ENCODE measurements at places on chromosomes 11 and 22.

DNA sequence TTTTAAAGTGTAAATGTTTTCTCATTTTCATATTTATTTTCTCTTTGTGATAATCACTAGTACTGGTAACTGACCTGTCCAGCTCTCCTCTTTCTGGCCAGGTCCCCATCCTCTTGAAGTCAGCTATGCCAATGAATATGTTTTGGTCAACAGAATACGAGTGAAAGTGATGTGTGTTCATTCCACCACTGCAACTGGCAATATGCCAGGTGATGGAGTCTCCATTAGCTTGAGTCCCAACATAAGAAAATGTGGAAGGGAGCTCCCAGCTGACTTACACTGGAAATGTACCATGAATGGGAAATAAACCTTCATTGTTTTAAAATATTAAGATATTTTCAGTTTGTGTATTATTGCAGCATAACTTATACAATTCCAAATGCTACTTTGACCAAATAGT, 75.8 kb downstream of the CCDC34 start:
- DNase-seq = no peak

DNA sequence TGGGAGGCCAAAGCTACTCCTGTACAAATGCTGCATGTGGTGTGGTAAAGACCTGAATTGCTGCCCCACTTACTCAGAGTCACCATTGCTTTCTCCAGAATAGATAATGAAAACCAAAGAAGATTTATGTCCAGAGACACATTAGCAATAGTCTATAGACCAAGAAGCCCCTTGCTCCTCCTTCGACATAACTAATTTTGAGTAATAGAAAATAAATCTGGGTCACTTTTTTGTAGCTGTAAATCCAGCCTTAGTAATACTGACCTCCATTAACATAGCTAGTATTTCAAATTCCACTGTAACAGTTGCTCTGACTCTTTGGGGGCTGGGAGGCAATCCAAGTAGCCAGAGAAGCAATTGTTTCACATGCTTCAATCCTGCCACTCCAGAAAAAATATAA, 145.9 kb downstream of the MAML2 start:
- no peak for DNase-seq

- DNase-seq = no peak
Measured at GRCh38 chr22:49042066-49042465, 785.6 kb downstream of the BRD1 start.

- DNase-seq = no peak
Measured at GRCh38 chr11:17401841-17402240, 13.4 kb upstream of the KCNJ11 start.

DNA sequence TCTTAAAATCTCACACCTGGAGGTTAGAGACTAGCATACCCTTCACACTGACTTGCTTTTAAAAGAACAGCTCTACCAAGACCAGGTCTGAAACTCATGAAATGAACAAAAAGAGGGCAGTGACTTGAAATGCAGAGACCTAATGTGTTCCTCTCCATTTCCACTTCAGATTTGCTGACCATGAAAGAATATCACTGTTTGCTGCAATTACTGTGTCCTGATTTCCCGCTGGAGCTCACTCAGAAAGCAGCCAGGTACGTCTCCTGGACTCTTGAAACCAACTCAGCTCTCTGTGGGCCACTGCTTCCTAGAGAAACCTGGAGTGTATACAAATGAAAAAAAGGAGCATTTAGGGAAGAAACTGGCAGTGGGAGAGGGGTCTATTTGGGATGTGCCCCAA, 39.2 kb downstream of the ARFGAP2 start:
- no peak for DNase-seq

DNA sequence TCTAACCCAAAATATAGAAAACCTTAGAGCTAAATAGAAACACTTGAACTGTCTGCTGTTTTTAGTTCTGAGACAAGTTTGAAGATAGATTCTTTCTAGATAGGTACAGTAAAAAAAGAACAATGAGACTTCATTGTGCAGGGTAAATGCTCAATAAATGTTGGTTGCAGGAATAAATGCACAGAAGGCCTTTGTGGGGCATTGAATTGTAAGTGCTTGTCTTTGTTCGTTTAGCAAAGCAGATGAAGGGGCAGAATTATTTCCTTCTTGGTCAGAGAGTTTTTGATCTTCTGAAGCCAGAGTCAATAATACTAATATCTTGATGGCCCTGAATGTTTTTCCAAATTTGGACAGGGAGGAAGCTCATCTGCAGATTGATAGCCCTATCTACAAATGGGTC, 340.4 kb downstream of the OPCML start:
- DNase-seq = no peak

DNA sequence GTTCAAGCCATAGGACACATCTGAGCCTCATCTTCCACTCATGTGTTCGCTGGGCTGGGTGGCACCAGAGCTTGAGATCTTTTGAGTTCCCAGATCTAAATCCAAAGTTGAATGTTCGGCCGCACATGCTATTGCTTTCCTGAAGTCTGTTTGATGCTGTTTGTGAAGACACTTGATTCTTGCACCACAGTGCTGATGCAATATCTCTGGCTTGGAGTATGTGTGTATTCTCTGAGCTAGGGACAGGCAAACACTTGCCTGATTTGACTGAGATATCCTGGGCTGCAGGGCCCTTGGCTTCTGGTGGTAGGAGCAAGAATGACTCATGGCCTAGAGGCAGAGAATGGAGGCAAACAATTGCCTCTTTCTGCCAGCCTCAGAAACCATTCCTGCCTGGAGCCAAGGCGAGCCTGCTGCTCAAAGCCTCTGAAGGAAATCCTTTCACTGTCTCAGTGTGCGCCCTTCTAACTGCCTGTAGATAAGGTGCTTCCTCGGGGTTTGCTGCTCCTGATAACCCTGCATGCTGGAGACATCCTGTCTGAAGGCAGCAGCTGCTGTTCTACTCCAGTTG, 73.0 kb downstream of the CYB5R2 start:
- no peak for DNase-seq

GRCh38 chr22:17214416-17215043, 4.7 kb downstream of the ADA2 start:
- no peak for DNase-seq

DNA sequence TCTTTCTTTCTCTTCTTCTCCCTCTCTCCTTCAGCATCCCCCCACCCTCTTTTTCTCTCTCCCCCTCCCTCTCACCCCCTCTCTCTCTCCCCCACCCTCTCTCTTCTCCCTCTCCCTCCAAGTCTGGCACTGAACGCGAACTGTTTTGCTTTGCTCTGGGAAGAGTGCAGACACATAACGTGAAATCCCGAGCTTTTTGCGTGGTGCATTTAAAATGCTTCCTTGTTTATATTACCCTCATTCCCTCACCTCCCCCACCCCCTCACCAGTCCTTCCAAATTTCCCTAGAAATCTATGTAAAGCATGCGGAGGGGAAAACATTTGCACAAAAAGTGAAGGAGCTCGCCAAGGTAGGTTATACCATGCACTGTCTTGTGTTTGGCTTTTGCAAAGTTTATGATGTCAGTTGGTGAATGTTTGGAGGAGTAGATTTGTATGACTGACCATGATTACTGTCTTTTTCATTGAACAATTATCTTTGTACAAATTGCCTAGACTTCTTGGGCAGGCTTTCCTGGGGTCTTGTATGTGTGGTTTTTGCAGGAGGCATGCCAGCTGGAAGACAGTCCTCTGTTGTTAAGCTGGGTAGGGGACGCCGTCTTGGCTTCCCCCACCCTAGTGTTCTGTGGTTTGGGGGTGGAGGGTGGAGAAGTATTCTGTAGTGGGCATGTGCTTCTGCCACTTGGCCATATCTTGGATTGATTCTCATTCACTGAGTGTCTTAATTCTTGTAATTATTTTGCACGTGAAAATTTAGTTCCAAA, 123.7 kb upstream of the HSD17B12 start:
- no peak for DNase-seq

GRCh38 chr11:103370076-103370475, 260.9 kb downstream of the DYNC2H1 start:
- no peak for DNase-seq

DNA sequence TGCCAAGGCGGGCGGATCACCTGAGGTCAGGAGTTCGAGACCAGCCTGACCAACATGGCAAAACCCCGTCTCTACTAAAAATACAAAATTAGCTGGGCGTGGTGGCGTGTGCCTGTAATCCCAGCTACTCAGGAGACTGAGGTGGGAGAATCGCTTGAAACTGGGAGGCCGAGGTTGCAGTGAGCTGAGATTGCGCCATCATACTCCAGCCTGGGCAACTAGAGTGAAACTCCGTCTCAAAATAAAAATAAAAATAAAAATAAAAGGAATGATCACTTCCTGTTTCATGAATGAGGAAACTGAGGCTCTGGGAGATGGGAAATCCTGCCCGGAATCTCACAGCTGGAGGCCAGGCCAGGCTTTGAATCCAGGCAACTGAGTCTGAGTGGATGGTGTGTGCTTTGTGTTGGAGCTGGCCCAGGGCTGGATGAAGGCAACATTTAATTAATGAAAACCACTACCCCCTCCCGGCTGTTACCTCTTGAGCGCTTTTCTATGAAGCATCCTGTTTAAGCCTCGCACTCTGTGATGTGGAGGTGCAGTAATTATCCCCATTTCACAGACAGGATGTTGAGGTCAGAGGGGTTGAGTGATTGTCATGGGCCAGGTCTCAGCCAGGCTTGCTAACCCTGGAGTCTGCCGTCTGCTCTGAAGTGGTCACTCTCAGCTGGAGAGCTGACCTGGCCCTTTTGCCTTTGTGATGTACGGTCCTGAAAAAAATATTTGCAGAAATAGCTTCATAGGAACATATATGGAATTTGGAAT, 27.8 kb downstream of the LRP5 start:
- peak; percentile 11 for DNase-seq

GRCh38 chr22:41092023-41092817, at the start of gene EP300:
TSS of gene EP300 (plus strand) at chr22:41092592. CDS start at chr22:41093005, 413 bp downstream.
- DNase-seq = peak; percentile 81

DNA sequence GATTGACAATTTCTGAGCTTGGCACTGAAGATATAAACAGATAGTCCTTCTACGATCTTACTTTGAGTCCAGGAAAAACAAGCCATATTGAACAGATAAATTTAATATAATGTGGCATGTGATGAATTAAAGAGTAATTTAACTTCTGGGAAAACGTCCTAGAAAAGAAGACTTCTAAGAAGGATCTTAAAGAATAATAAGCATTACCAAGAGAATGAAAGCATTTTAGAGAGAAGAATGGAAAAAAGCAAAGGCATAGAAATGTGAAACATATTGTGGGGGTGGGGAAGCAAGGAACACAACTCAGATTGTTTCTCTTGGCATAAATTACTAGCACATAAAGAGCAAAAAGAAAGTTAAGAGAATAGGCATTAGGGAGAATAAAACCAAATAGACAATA, 5.4 kb downstream of the DDIAS start:
- no peak for DNase-seq

GRCh38 chr22:35643991-35644390, 4.3 kb upstream of the APOL6 start:
- no peak for DNase-seq

GRCh38 chr11:120272303-120272702, 32.4 kb downstream of the POU2F3 start:
- DNase-seq = no peak

DNA sequence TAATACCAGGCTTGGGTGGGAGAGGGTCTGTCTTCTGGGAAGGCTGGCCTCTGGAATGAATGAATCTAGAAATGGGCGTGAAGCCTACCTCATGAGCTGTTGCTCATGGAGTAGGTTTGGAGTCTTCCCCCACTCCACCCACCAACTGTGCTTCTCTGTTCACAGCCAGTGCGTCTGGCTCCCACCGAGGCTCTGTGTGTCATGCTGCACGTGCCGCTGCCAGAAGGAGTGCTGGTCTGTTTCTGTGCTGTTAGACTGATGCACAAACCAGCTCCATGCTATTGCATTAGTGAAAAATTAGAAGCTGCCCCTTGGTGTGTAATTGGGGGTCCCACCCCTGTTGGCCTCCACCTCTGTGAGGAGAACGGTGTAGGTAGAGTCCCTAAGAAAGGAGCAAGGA, 132.3 kb upstream of the PARVA start:
- no peak for DNase-seq

- DNase-seq = no peak
Measured at GRCh38 chr11:94518300-94518699, 6.0 kb downstream of the C11orf97 start.

DNA sequence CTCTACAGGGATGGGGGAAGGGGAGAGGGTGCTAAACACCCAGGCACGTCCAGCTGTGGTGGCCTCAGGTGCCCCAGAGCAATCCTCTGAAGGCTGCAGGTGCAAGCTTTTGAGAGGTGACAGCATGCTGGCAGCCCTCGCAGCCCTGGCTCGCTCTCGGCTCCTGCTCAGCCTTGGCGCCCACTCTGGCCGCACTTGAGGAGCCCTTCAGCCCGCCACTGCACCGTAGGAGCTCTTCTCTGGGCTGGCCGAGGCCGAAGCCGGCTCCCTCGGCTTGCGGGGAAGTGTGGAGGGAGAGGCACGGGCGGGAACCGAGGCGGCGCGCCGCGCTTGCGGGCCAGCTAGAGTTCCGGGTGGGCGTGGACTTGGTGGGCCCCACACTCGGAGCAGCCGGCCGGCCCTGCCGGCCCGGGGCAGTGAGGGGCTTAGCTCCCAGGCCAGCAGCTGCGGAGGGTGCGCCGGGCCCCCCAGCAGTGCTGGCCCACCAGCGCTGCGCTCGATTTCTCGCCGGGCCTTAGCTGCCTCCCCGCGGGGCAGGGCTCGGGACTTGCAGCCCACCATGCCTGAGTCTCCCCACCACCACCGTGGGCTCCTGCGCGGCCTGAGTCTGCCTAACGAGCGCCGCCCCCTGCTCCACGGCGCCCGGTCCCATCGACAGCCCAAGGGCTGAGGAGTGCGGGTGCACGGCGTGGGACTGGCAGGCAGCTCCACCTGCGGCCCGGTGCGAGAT, 112.1 kb downstream of the TRIM29 start:
- DNase-seq = no peak

DNA sequence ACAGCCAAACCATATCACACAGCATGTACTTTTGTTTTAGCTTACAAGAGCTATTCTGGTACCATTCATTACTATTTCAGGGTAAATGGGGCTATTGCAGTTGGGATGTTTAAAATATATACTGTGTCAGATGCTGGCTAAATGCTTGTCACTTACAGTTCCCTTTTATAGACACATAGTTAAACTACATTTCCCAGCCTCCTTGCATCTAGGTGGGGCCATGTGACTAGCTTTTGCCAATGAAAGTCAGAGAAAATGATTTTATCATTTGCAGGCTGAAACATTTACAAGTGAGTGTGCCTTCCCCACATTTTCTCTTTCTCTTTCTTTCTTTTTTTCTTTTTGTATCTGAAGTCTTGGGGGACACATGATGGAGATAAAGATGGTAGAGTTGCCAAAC, 7.8 kb upstream of the IFTAP start:
- DNase-seq = no peak

- no peak for DNase-seq
Measured at GRCh38 chr11:464316-464715, 14.2 kb downstream of the PTDSS2 start.

DNA sequence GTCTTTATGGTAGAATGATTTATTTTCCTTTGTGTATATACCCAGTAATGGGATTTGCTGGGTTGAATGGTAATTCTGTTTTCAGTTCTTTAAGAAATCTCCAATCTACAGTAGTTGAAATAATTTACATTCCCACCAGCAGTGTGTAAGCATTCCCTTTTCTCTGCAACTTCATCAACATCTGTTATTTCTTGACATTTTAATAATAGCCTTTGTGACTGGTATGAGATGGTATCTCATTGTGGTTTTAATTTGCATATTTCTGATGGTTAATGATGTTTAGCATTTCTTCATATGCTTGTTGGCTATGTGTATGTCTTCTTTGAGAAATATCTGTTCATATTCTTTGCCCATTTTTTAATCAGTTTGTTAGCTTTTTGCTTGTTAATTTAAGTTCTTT, 901.2 kb downstream of the METTL15 start:
- DNase-seq = no peak
